ENCODE measurements at places on chromosomes 7 and 10. TPM values are rescaled to one million over a fixed set of nuclear protein-coding genes. Genes with fewer than 3 reads are reported as not detected.

The TACC2 gene
- not detected for total RNA-seq

The MBL2 gene
- not detected for total RNA-seq

The GUSB gene
- 48.1 TPM for total RNA-seq

DNA sequence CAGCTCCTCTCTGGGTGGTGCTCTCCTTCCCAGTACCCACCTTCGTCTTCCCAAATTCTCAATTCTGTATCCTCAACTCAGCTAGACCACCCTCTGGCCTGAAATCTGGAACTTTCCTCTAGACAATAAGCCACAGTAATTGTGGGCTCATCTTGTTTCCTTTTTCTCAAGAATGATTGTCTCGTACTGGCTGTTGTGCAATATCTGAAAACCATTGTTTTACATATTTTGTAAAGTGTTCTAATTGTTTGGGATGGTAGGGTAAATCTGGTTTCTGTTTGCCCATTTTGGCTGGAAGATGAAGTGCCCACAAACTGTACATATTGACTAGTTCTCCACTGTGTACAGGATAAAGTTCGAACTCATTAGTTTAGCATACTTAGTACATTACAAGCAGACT lies 11.3 kb upstream of the NOBOX start:
- H3K27ac ChIP-seq: no peak overlapping the region
- H3K36me3 ChIP-seq: no peaks in the 10 kb centered on the region
- H3K4me3 ChIP-seq: no peak overlapping the region
- no peak for DNase-seq
- H3K27me3 ChIP-seq: no peaks in the 10 kb centered on the region
- H3K4me1 ChIP-seq: no peaks in the 10 kb centered on the region

DNA sequence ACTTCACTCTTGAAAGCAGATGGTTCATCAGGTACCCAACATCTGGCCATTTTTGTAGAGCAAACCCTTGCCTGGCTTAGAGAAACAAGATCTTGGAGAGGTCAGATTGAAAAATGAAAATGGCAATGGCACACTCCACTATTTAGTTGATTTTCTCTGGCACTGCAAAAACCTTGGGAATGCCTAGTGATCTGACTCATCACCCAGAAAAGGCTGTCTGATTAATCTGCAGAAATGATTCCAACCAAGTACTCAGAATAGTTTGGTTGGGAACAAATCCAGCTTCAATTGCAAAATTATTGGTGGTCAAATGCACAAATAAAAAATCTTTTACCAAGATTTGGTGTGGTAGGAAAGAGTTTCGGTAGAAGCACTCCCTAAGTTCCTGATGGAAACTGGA lies 351.2 kb downstream of the PHTF2 start:
- no peak overlapping the region for H3K27ac ChIP-seq
- no peaks in the 10 kb centered on the region for H3K36me3 ChIP-seq
- no peaks in the 10 kb centered on the region for H3K4me1 ChIP-seq

DNA sequence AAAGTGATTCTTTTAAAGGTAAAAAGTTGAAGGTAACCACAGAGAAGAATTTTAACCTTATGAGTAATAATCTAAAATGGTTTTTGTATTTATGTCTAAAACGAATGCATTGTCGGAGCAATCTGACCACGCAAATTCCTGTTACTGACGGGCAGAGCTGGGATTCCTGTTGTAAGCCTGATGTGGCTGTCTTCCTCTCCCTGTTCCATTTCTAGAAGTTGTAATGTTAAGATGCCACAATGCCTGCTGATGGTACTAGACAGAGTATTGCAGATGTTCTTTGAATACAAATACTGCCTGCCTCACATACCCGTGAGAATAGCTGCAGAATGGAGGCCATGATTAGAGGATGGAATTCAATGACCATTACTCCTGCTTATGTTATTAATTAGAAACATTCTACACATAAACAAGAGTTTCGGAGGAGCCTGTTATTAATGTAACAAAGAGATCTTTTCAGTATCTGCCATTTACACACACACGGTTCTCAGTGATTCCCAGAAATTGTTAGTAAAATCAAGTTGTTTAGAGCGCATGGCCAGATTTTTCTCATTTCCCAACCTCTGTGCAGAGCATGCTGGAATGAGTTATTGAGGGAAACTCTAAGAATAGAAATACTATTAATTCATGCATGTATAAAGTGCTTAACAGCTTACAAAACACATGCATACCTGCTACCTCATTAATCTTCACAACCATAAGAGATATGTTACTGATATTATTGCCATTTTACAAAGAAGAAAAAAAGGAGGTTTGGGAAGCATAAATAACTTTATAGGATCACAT lies 196.8 kb downstream of the PTN start:
- DNase-seq: no peak
- H3K27me3 ChIP-seq: no peaks in the 10 kb centered on the region
- H3K4me1 ChIP-seq: no peaks in the 10 kb centered on the region
- H3K36me3 ChIP-seq: no peaks in the 10 kb centered on the region
- no peak overlapping the region for H3K4me3 ChIP-seq
- no peak overlapping the region for H3K27ac ChIP-seq

DNA sequence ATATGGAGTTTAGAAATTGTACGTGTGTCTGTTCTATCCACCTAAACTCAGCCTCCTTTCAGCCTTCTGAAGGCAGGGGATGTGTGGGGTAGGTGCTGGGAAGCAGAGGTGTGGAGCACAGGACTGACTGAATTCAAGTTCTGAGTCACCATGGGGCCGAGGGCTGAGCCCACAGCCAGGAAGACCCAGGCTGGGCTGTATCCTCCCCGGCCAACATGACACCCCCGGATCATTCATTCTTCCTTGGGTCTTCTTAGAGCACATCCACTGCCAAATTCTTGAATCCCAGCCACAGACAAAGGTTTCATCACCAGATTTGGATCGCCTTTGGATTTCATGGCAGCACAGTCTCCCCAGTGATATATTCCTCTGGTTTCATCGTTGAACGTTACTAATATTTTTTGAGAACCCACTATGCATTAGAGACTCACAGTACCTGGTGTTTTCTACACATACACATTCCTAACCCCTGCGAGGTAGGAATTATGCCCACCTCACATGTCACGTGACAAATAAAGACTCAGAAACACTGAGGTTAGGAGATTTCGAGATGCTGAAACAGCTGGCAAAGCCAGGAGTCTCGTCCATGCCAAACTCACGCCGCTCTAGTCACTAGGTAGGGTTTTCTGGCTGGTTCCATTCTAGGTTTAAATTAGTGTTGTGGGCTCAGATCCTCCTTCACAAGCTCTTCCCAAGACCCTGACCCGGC lies 26.9 kb downstream of the CCDC3 start:
- H3K4me1 ChIP-seq: no peaks in the 10 kb centered on the region
- DNase-seq: no peak
- H3K27ac ChIP-seq: no peak overlapping the region
- H3K4me3 ChIP-seq: no peak overlapping the region
- H3K36me3 ChIP-seq: no peaks in the 10 kb centered on the region
- no peaks in the 10 kb centered on the region for H3K27me3 ChIP-seq

DNA sequence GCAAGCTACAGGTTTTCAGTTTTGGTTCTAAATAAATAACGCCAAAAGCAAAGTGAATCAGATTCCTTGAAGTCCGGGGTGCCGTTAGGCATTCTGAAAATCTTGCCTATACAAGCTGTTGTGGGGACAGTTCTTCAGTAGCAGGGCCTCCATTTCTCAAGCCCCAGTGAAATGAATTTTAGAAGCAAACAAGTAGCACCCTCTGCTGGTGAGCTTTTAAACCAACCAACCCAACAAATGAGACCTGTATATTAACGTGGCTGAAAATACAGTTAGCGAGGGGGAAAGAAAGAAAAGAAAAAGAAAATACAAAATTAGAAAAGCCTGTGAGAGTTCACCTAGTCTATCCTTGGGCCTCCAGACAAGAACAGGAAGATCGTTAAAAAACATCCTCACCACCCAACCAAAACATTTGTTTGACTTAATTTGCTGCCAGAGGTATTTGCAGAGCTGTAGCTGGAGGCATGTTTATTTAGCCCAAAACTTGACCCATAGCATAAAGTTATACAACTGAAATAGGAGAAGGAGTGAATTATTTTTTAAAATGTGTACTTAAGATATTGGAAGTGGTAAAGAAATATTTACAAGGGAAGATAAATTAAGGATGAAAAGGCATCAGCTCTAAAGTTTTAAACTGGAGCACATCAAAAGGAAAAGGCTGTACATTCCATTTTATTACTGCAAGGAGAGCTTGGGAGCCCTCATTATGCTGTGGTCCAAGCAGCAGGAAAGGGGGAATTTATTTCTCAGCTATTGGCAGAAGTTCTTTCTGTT lies 98.9 kb downstream of the DYNC1I1 start:
- H3K4me1 ChIP-seq: no peaks in the 10 kb centered on the region
- no peak overlapping the region for H3K27ac ChIP-seq
- H3K4me3 ChIP-seq: no peak overlapping the region
- H3K27me3 ChIP-seq: no peaks in the 10 kb centered on the region
- DNase-seq: no peak

GRCh38 chr7:64314566-64314965 lies 805 bp downstream of the ZNF736 start:
- H3K27ac ChIP-seq: peak overlapping the region; percentile 85
- H3K4me3 ChIP-seq: peak overlapping the region; percentile 98
- no peaks in the 10 kb centered on the region for H3K27me3 ChIP-seq
- H3K36me3 ChIP-seq: no peaks in the 10 kb centered on the region

DNA sequence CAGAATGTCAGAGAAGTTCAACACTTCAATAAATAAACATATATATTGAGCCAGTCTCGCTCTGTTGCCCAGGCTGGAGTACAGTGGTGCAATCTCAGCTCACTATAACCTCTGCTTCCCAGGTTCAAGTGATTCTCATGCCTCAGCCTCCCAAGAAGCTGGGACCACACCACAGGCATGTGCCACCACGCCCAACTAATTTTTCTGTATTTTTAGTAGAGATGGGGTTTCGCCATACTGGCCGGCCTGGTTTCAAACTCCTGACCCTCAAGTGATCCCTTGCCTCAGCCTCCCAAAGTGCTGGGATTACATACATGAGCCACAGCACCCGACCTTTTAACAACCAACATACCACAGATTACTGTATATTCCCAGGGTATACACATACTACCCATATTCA lies 134.2 kb downstream of the JMJD1C start:
- H3K36me3 ChIP-seq: no peaks in the 10 kb centered on the region
- no peak overlapping the region for H3K4me3 ChIP-seq
- no peaks in the 10 kb centered on the region for H3K4me1 ChIP-seq
- no peaks in the 10 kb centered on the region for H3K27me3 ChIP-seq
- H3K27ac ChIP-seq: no peak overlapping the region

DNA sequence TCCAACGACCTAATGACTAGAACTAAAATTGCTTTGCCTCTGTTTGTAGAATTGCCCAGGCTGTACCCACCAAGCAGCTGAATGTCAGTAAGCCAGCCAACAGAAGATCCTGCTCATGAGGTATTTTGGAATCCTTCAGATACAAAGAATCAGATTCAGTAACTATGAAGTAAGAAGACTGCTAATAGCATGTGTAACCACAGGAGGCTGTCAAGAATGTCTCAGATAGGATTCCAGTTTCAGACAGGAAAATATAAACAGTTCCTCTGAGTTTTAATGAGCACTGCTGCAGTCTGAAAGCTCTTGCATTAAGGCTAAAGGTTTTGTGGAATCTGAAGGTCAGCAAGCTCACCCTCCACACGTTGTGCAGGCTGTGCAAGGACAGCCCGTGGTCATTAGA lies 112.6 kb upstream of the ADAM12 start:
- H3K36me3 ChIP-seq: no peaks in the 10 kb centered on the region
- H3K4me1 ChIP-seq: no peaks in the 10 kb centered on the region

- no peak for DNase-seq
- no peaks in the 10 kb centered on the region for H3K27me3 ChIP-seq
- no peak overlapping the region for H3K27ac ChIP-seq
- no peaks in the 10 kb centered on the region for H3K36me3 ChIP-seq
- H3K4me3 ChIP-seq: no peak overlapping the region
- H3K4me1 ChIP-seq: no peaks in the 10 kb centered on the region
Measured at GRCh38 chr7:136594739-136595144, 273.7 kb upstream of the CHRM2 start.
